Renal cortical epithelial cell (primary cell): ENCODE measurements at places on chromosomes 5 and 9. TPM values are rescaled to one million over a fixed set of nuclear protein-coding genes. Genes with fewer than 3 reads are reported as not detected.

- no peak for DNase-seq
Observed at GRCh38 chr5:5326115-5326758, 96.2 kb upstream of the ICE1 start.

GRCh38 chr5:176793736-176794135 lies 16.6 kb upstream of the UNC5A start:
- no peak for DNase-seq

The ANKDD1B gene
- total RNA-seq, result 2.8 and 3.3 TPM in 2 replicates

- peak; percentile 75 for DNase-seq
Observed at GRCh38 chr5:66757219-66757833, 161.1 kb downstream of the MAST4 start.

The JAKMIP2 gene
- not detected in 2 replicates for total RNA-seq

DNA sequence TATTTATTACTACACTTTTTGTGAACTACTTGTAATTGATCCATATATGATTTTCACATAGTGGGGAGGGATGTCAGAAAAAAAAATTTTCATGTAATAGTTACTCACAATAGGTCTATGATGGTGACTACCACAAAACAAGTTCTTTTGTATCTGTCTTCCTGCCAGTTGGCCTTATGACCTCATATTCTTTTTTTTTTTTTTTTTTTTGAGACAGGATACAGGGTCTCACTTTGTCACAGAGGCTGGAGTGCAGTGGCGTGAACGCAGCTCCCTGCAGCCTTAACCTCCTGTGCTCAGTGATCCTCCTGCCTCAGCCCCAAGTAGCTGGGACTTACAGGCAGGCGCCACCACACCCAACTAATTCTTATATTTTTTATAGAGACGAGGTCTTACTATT lies 10.9 kb downstream of the SEC24A start:
- DNase-seq, result no peak

- no peak for DNase-seq
Observed at GRCh38 chr5:78326930-78327329, 32.4 kb upstream of the AP3B1 start.

GRCh38 chr5:107512029-107512428 lies 158.7 kb downstream of the EFNA5 start:
- DNase-seq, result no peak

DNA sequence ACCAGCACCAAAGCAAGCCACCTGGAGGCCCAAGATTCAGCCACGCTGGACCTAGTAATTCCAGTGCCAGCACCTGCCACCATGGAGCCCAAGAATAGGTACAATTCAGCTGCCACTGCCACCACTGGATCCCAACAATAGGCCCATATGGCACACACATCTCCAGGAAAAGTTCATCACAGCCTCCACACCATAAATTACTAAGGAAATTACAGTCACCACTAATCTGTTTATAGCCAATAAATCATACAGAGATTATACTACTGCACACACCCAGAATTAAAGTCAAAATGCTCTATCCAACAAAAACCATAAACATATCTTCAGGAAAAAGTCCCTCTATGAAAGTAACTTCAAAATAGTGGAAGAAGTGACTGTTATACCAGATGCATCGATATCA lies 242.8 kb downstream of the SPATA31D1 start:
- DNase-seq, result no peak

- peak; percentile 94 for DNase-seq
Observed at GRCh38 chr5:132363431-132364112, 5.9 kb upstream of the SLC22A5 start.

DNA sequence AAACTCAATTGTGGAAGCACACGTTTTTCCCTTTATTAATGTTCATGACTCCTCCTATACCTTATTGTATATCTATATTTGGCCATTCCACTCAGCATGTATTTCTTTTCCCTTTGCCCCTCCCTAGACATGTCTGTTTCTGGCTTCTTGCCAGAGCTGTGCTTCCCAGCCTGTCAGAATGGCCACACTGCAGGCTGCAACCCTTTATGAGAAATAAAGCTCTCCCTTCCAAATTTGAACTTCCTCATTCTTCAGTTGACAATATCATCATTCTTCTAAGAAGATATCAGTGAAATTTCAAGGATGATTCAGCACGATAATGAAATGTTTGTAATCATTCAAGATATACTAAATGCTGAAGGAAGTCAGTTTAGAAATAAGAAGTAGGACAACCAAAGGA lies 107.6 kb upstream of the PRSS3 start:
- DNase-seq, result no peak

The PTGS1 gene
- 1.9 and 2.4 TPM in 2 replicates for total RNA-seq

GRCh38 chr9:36874261-36874660 lies 159.8 kb downstream of the PAX5 start:
- DNase-seq, result no peak

GRCh38 chr5:171321447-171321846 lies 12.4 kb downstream of the TLX3 start:
- DNase-seq, result no peak

GRCh38 chr5:135476615-135477581 lies 24.7 kb upstream of the TIFAB start:
- no peak for DNase-seq

The C9 gene
- 0.20 TPM in 1 of 2 replicates, not detected in the other for total RNA-seq

The ADAMTS16 gene
- total RNA-seq, result 0.52 and 1.3 TPM in 2 replicates

- no peak for DNase-seq
Observed at GRCh38 chr5:102895234-102895633, 140.1 kb downstream of the PAM start.

The SPINK1 gene
- 0.40 and 8.2 TPM in 2 replicates for total RNA-seq

GRCh38 chr9:121364886-121365285 lies 5.2 kb downstream of the STOM start:
- DNase-seq, result no peak

DNA sequence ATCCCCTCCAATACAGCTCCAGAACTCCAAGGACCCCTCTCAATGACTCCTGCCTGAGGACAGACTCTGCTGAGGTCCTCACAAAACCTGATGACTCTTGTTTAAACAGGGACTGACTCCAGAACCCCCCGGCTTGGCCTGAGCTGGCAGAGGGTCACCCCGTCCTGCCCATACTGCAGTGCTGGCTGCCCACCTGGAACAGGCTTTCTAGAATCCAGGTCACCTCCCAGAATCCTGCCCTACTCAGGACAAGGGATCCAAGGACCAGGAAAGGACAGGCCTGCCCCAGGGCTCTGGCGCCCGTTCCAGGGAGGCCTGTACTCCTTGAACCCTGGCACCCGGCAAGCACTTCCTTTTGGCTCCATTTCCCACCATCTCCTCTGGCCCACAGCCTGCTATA lies 22.2 kb downstream of the RALGDS start:
- DNase-seq, result no peak

DNA sequence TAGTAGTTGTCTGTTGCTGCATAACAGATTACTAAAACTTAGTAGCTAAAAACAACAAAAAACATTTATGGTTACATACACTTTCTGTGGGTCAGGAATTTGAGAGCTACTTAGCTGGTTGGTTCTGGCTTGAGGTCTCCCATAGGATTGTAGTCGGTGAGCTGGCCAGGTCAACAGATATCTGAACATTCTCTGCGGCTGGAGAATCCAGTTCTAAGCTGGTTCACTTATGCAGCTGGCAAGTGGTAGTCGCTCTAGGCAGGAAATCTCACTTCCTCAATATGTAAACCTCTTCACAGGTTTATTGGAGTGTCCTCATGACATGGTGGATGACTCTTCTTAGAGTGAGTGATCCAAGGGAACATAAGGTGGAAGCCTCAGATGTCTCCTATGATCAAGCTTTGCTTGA lies 65.7 kb upstream of the TNFAIP8 start:
- peak; percentile 68 for DNase-seq

DNA sequence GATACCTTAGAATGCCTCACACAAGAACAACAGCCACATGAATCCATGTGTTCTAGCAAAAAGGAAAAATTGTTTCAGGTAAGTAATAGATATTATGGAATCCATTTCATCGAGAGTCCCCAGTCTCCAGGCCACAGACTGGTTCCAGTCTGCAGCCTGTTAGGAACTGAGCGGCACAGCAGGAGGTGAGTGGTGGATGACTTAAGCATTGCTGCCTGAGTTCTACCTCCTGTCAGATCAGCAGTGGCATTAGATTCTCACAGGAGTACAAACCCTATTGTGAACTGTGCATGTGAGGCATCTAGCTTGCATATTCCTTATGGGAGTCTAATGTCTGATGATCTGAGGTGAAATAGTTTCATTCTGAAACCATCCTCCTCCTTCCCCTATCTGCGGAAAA lies 207.0 kb downstream of the CSNK1G3 start:
- peak; percentile 74 for DNase-seq

DNA sequence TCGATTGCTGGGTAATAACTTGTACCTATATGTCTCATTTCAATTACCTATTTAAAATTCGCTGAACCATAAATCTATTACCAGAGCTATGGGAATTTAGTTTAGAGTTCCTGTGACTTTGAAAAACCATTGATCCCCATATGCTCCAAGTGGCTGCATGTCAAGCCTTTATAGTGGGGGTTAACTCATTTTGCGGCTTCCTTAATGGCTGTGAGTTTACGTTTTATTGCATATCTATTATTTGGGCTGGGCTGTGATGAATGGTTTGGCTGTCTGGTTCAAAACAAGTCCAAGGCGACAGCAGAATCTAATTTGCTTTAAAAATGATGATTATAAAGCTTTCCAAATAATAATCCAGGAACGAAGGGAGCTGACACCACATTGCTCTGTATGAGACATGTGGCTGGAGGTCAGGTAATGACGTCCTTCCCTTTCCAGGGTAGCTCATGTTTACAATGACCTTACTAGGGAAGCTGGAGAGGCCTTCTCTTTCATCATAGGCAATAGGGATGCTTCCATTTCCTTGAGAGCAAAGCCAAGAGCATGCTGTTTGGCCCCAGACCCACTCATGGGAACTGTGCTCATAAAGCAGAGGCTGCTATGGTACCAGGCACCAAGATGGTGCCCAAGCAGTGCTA lies 258.3 kb downstream of the HSPA4 start:
- no peak for DNase-seq

The LVRN gene
- 0.30 TPM in 1 of 2 replicates, not detected in the other for total RNA-seq

DNA sequence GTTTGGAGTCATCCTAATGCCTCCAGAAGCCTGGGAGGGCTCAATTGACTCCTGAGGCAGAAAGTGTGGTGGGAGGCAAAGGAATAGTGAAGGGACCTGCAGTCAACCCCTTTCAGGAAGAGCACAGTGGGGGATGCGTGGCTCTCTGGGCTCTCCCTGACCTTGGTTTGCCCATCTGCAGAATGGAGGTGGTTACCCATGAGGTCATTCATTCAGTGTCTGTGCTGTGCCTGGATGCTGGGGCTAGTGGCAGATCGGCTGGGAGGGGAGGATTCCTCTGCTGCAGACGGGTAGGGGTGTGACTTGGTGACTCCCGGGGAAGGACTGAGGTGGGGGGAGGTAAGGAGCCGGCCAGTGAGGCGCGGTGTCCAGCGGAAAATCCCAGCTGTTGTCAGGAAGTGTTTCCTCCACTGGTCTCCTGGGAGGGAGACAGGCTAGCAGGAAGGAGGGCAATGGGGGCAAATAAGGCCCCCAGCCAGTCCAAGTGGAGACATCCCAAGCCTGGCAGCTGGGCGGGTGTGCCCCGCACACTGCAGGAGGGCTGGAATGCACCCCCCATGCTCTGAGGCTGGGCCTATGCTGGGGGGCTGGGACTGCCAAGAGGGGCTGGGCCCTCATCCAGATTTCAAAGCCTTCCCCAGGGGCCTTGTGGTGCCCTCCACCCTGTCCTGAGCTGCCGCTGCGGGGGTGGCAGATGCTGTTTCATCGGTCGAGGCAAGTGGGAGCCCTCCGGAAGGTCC lies 10.9 kb downstream of the CXXC5 start:
- DNase-seq, result peak; percentile 76

DNA sequence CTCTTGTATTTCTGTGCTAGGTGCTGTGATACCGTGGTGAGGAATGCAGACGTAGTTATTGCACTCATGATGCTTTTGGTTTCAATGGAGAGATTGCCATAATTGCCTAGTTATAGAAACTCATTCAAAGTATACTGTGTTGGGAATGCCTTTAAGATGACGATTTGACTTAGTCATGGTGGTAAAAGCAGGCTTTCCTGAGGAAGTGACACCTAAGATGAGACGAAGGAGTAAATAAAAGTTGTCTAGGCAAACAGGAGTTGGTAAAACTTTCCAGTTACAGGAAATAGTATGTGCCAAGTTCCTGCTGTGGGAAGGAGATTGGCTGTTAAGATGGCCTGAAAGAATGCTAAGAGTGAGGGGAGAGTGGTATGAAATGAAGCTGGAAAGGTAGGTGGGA lies 48.1 kb downstream of the FOCAD start:
- DNase-seq, result peak; percentile 54

- no peak for DNase-seq
Observed at GRCh38 chr9:24582146-24583126, 36.7 kb upstream of the IZUMO3 start.

The NPR3 gene
- total RNA-seq, result 2.8 and 16.0 TPM in 2 replicates

GRCh38 chr9:12997009-12997408 lies 222.2 kb downstream of the LURAP1L start:
- peak; percentile 22 for DNase-seq

DNA sequence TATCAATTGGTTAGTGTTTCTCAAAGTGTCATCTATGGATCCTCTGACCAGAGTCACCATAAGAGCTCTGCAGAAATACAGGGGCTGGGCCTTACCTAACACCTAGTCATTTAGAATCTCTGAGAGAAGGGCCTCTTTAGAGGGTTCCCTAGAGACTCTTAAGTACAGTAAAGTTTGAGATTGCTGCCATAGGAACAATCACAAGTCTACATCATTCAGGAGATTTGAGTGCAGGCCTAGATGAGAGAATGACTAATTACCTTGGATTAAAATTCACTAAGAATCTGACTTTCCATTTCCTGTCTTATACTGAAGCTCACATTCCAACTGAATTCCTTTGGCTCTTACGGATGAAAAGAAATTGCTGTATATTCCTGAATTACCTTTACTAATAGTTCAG lies 182.1 kb upstream of the PTGER4 start:
- DNase-seq, result peak; percentile 44

DNA sequence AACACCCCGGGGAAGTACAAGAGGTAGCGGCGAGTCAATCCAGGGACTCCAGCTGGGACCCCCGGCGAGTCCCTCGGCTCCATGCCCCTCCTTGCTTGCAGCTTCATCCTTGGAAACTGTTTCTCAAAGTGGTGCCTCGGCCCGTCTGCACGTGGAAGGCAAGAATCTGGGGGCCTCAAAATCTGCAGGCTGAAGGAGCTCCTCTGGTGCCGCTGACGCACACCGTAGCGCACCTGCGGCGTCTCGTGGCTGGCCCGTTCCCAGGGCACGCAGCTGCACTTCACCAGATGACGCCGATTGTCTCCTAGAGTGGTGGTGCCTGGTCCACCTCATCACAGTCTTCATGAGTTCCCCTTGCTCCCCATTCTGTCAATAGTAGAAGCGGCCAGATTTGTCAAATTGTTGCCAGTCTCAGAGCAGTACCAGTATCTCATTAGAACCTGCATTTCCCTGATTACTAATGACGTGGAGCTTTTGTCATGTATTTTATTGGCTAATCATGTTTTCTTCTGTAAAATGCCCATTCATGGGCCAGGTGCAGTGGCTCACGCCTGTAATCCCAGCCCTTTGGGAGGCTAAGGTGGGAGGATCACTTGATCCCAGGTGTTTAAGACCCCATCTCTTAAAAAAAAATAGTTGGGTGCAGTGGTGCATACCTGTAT lies 38.6 kb downstream of the GTF3C4 start:
- DNase-seq, result no peak

The PFN3 gene
- total RNA-seq, result not detected in 2 replicates

DNA sequence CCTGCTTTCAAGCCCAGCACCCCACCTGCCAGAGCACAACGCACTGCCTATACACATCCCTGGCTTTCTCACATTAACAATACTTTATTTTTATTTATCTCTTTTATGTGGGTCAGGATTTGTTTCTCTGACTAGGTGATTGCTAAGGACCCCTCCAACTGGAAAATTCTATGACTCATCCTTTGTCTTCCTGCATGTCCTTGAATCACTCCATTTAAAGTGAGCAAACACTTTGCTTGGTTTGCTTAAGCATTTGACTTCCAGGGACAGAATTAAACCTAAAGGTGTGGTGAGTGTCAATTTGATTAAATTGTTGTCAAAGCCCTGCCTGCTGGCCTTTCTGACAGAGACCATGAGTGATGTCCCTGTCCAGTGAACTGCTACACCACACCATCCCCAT lies 536.5 kb upstream of the BRINP1 start:
- DNase-seq, result peak; percentile 47
